ENCODE measurements at places on chromosomes 13 and 19. TPM values are rescaled to one million over a fixed set of nuclear protein-coding genes. Genes with fewer than 3 reads are reported as not detected.

The WDR87 gene
- not detected for total RNA-seq

The CHAF1A gene
- 6.3 TPM for total RNA-seq

The KLK1 gene
- total RNA-seq: not detected

The PRTN3 gene
- total RNA-seq: not detected

The DACT3 gene
- total RNA-seq: 6.5 TPM

The FUT3 gene
- not detected for total RNA-seq

The NTF4 gene
- 0.23 TPM for total RNA-seq

The IL12RB1 gene
- total RNA-seq: not detected

The TIMM50 gene
- 46.9 TPM for total RNA-seq

The SIGLEC12 gene
- not detected for total RNA-seq

The BABAM1 gene
- total RNA-seq: 96.8 TPM

The ACP7 gene
- 0.23 TPM for total RNA-seq

The ZNF440 gene
- total RNA-seq: 7.4 TPM

The OLFM2 gene
- 1.4 TPM for total RNA-seq

The CEACAM19 gene
- total RNA-seq: 3.2 TPM

The DIRAS1 gene
- total RNA-seq: 1.2 TPM

The TMEM238 gene
- not detected for total RNA-seq

The ADGRE3 gene
- total RNA-seq: not detected

The CYSLTR2 gene
- not detected for total RNA-seq

The ZNF439 gene
- 4.8 TPM for total RNA-seq

The TMED1 gene
- 50.7 TPM for total RNA-seq

The ANKRD27 gene
- 39.0 TPM for total RNA-seq

The LYL1 gene
- total RNA-seq: 8.6 TPM

The LINGO3 gene
- under 0.01 TPM for total RNA-seq

The FUT1 gene
- under 0.01 TPM for total RNA-seq

The C19orf33 gene
- 0.30 TPM for total RNA-seq

The ATP12A gene
- not detected for total RNA-seq

The BCAM gene
- 2.6 TPM for total RNA-seq

The IL11 gene
- 0.23 TPM for total RNA-seq

The ADPRHL1 gene
- total RNA-seq: 0.45 TPM

The NKPD1 gene
- total RNA-seq: 0.08 TPM

The AP1M2 gene
- total RNA-seq: 2.5 TPM

The VAV1 gene
- not detected for total RNA-seq

The FGF14 gene
- total RNA-seq: under 0.01 TPM

The RNF225 gene
- 0.15 TPM for total RNA-seq

The EFNB2 gene
- 0.23 TPM for total RNA-seq

The CD22 gene
- total RNA-seq: 0.70 TPM

The KIR3DL1 gene
- total RNA-seq: not detected

The KLK12 gene
- total RNA-seq: not detected
